ENCODE measurements at places on chromosomes 2 and 18.

DNA sequence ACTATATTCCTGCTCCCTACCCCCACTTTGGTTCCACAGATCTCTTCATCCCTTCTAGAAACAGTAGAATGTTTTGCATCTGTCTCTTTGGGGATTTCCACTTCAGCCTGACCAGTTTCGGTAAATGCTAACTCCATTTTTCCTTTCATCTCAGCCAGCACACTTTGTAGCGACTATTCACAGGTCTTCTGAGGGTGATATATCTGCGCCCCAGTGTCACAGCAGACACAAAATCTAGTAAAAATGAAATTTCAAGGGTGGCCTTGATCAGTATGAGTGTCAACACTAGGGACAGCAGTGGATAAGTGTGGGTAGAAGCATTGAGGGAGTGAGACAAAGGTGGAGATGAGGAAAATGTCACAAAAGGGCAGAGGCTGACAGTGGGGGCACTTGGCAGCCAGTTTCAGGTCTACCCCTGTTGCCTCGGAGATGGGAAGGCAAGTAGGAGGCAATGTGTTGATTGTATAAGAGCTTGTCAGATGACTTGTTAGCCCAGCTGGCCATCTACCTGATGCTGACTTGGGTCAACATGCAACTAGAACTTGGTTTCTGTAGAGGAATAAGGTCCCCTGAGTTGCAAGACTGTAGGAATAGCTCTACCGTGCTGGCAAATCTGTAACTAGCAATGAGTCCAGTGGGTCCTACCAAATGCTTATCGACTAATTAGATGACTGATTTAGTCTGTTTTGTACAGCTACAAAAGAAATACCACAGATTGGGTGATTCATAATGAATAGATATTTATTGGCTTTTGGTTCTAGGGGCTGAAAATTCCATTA, 60.7 kb downstream of the CXCR4 start:
- peak; percentile 29 for DNase-seq

GRCh38 chr2:179336782-179337534, 72.3 kb upstream of the SESTD1 start:
- DNase-seq = no peak

DNA sequence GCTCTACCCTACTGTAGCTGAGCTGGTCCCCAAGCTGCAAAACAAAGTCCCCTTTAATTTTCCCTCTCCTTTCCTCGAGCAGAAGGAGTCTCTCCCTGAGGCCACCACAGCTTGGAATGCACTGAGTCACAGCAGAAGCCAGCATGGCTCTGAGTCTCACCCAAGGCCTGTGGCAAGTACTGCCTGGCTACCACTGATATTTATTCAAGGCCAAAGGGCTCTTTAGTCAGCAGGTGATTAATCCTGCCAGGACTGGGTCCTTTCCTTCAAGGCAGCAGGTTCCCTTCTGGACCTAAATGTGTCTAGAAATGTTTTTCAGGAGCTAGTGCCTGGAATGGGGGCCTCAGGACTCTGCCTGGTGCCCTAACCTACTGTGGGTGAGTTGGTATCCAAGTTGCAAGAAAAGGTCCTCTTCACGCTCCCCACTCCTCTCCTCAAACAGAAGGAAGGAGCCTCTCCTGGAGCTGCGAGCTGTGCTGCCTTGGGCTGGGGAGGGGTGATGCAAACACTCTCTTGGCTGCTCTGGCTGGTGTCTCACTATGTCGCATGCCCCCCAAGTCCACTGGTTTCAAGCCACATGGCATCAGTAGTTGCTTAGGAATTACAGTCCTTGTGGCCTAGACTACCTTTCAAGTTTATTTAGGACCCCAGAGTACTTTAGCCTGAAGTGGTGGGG, 53.4 kb downstream of the CD28 start:
- DNase-seq = no peak

DNA sequence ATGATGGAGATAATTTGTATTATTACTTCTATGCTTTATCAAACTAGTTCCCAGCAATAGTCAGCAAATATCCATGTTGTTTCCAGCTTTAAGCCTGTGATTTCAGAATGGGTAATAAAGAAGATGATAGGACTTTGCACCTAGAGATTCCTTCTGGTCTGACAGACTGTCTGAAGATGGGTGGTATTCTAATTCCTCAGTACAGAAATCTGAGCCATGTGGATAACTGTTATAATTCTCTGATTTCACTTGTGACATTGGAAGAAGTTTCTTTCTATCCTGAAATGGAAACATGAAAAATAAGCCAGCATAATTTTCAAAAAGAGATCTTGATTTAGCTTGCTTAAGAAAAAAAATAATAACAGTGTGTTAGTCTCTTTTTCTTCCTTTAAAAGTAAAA, 130.1 kb downstream of the ZNF804A start:
- DNase-seq = no peak

DNA sequence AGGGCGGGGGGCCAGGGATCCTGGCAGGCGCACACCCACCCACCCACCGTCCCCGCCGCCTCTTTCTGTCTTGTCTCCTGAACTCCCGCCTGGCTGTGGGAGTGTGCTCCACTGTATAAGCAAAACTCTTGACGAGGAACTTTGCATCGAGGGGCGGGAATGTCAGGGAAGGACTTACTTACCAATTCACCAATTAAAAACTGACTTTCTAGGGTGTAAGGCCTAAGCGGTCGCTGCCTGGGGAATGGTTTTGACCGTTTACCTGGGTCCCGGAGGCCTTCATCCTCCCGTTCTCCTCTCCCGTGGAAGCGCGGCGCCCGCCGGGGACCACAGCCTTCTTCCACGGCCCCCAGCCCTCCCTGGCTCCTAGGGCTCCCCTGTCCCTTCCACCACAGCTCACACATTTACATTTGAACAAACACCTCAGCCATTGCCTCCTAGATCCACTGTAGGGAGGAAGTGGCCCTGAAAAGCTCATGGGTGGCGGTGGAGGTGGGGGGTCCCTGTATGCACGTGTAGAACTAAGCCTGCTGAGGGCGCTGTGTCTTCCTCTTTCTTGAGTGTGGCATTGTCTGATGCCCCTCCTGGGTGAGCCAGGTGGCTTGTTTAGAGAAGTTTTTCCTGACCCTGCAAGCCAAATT, 8.9 kb downstream of the ASIC4 start:
- DNase-seq = no peak

- DNase-seq = no peak
Measured at GRCh38 chr2:163735685-163736432, at the start of gene FIGN. Gene FIGN, minus strand, starts transcription at chr2:163736008. Its CDS starts 1,081 bp downstream, at chr2:163734927.

DNA sequence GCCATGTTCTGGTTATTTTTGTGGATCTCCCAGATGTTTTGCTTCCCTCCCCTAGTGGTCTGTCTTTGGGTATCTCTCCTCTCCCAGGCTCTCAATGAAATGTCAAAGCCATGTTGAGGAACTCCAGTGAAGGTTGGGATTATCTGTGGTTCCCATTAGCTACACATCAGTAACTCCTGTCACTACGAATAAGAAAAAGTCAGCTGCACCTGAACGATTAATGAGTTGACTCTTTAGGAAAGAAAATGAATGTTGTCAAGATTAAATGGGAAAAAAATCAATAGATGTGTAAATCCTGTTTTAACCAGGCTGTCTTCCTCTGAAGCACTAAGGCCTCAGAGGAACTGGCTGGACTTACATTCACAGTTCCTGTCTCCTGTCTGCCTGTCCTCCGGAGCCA, 94.0 kb upstream of the DAPL1 start:
- DNase-seq = no peak

- no peak for DNase-seq
Measured at GRCh38 chr2:166651991-166652390, 157.9 kb upstream of the SCN7A start.

DNA sequence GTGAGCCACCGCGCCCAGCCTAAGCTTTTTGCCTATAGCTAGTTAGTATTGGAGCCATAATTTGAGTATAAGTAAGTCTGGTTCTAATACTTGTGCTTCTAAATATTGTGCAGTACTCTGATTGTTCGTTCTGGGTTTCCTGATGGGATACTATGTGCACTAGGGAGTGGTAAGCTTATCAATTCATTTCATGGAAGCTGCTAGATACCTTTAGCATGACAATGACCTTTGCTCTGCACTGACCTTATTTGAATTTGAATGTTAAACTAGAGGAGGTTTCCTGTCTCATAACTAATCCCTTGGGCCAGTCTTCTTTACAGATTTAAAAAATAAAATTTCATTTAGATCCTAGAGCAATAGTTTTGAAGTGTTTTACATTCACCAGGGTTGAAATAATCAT, 125.1 kb downstream of the GPD2 start:
- no peak for DNase-seq

- no peak for DNase-seq
Measured at GRCh38 chr2:138522556-138522955, 21.0 kb downstream of the SPOPL start.

DNA sequence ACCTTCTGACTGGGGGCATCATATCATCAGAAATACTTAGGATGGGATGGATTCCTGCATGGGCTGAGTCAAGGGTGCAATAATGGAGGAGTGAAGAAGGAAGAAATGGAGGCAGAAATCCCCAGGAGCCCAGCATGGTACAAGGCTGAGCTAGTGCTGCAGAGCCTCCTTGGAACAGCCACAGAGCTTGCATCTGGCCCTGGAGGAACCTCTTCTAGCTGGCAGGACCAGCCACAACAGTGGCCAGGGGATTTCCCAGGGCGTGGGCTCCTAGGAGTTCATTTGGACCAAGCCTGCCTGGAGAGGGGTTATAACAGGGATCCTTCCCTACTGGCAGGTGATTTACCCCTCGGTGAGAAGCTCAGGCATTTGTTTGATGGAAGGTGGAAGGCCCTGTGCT, 4.7 kb upstream of the IL37 start:
- no peak for DNase-seq

DNA sequence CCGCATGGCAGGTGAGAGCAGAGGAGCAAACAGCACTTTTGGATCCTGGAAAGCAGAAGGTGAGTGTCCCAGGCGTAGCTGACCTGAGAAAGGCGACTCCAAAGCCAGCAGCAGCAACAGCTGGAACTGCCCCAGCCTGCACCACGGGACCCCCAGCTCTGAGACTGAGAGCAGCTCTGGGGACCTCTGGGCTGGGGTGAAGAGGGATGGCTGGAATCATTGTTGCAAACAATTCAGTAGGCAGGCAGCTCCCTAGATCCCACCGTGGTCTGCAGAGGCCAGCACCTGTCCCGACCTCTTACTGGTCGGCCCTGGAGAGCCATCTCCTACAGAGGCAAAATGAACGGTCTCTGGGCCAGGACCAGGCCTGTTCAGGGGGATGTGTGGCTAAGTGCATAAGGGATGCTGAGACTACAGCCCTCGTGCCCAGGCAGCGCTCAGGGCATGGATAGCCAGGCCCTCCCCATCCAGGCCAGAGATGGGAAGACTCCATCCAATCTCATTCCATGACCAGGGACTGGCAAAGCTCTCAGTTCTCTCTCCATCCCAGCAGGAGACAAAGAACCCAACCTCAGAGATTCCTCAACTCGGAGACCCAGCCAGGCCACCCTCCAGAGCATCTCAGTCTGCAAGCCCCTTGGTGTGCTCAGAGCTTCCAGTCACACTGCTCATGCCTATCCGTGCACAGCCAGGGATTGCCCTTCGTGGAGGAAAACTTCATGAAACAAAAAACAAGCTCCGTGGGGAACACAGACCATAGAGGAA, 38.2 kb upstream of the ALPP start:
- DNase-seq = peak; percentile 1

- no peak for DNase-seq
Measured at GRCh38 chr2:72145658-72146329, 1.9 kb downstream of the CYP26B1 start.

GRCh38 chr2:82837588-82838304, 1621.3 kb downstream of the SUCLG1 start:
- DNase-seq = no peak

GRCh38 chr2:227207573-227207972, 43.1 kb downstream of the COL4A3 start:
- no peak for DNase-seq

DNA sequence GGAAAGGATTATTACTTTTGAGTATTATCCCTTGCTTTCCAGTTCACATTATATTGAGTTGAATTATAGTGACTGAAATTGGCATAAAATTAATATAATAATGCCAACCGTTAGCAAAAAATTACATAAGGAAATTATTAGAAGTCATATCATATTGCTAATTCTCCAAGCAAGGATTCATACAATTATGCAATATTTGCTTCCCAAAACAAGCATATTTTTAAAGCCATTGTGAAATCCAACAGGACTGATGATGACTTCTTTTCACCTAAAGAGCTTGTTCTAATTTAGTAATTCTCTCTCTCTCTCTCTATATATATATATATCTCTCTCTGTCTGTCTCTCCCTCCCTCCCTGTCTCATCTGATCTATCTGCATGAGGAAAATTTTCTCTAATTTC, 283.5 kb downstream of the DSEL start:
- no peak for DNase-seq

- DNase-seq = no peak
Measured at GRCh38 chr18:48835119-48835518, 115.6 kb downstream of the SMAD7 start.

GRCh38 chr2:191312662-191313061, 67.5 kb downstream of the MYO1B start:
- DNase-seq = no peak

GRCh38 chr2:113041871-113042270, 10.8 kb downstream of the IL36B start:
- DNase-seq = no peak

DNA sequence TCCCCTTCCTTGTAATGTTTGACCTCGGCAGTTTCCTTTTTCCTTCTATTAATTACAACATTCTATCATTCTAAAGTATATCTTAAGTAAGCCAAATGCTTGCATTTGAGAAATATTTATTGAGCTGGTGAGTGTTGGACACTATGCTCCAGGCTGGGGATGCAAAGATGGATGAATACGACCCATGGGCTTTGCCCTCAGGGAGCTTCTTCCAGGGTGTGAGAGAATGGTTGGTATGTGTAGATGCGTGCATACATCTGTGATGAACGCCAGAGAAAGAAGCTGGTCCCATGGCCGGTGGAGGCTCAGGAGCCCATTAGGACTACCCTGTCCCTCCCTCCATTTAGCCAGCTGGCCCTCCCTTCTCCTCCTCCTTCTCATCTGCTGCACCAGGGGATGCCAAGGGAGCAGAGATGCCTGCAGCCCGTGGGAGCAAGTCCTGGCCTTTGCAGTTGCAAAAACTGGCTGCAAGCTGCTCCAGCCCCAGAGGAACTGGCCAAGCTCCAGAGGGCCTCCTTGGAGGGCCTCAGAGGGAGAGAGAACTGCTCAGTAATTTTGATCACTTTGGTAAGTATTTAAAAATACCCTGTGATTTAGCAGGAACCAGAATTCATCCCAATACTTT, 65.7 kb upstream of the FOSL2 start:
- DNase-seq = no peak

GRCh38 chr18:715626-716025, 3.2 kb upstream of the ENOSF1 start:
- no peak for DNase-seq

- no peak for DNase-seq
Measured at GRCh38 chr2:219056176-219056895, 4.4 kb downstream of the IHH start.

- DNase-seq = peak; percentile 21
Measured at GRCh38 chr2:28678944-28679343, 72.7 kb upstream of the PPP1CB start.

- no peak for DNase-seq
Measured at GRCh38 chr2:50551018-50551726, 480.8 kb downstream of the NRXN1 start.
